ENCODE measurements at places on chromosomes 7 and 10.

DNA sequence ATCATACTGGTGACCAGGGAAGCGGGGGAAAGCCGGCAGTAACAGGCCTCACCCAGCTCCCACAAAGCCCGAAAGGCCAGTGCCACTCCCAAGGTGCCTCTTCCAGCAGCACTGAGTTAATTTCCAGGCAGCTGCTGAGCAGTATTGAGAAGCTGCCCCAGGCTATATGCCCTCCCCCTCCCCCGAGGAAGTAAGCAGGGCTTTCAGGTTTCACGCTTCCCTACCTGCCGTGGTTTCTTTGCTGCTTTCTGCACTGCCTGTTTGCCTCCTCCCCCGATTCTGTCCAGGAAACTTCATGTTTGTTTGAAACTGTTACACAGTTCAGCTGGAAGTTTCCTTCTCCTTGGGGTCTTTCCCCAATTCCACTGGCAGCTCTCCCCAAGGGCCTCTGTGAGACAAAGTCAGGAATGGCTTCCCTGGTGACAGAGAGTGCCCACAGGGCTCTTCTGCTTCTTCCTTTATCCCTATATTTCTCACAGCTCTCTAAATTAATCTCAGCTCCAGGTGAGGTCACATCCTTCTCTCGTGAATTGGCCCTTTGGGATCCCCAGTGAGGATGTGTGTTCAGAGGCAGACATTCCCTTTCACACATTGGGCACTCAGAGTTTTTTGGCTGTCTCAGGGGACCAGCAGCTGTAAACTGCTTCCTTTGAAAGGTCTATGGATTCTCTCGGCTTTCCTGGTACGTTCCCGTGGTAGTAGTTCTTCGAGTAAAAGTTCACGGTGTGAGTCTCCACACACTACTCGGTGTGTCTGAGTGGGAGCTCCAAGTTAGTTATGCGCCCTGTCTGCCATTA lies 19.4 kb downstream of the C1GALT1 start:
- no peak for DNase-seq

- DNase-seq: no peak
Observed at GRCh38 chr7:124033095-124033806, 384 bp upstream of the TMEM229A start.

- DNase-seq: no peak
Observed at GRCh38 chr7:19177269-19177668, 32.0 kb upstream of the FERD3L start.

DNA sequence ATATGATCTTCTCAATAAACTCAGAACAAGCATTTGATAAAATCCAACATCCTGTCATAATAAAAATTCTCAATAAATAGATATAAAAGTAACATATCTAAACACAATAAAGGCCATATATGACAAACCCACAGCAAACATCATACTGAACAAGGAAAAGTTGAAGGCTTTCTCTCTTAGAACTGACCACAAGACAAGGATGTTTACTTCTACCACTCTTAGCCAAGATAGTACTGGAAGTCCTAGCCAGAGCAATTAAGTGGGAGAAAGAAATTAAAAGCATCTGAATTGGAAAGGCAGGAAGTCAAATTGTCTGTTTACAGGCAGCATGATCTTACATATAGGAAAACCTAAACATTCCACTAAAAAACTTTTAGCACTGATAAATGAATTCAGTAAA lies 510.9 kb downstream of the ANKRD7 start:
- no peak for DNase-seq

- no peak for DNase-seq
Observed at GRCh38 chr7:113806633-113807327, 112.0 kb downstream of the PPP1R3A start.

DNA sequence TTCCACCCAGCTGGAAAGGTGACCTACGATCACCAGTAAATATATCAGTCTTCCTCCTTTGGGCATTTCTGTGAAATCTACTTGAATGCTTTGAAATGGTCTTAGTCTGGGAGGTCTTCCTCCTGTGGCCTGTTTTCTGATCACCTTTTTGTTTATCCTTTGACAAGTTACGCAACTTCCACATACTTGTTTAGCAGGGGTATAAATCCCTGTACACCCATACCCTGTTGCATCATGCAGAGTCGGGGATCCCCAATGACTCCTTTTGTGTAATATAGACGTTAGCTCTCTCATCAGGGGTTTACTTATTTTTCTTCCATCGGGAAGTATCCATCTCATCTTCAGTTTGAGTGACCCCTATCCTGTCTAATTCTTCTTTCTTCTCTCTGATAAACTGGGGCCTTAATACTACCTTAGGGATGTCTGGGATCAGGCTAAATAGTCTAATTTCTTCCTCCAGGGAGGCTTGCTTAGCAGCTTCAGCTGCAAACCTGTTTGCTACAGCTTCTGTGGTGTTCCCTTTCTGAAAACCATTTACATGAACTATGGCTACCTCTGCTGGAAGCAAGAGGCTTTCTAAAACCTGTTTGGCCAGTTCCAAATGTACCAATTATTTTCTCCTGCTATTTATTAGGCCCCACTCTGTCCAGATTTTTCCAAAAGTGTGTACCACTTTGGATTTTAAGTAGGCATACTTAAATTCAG lies 25.8 kb downstream of the MAPK8 start:
- DNase-seq: no peak

DNA sequence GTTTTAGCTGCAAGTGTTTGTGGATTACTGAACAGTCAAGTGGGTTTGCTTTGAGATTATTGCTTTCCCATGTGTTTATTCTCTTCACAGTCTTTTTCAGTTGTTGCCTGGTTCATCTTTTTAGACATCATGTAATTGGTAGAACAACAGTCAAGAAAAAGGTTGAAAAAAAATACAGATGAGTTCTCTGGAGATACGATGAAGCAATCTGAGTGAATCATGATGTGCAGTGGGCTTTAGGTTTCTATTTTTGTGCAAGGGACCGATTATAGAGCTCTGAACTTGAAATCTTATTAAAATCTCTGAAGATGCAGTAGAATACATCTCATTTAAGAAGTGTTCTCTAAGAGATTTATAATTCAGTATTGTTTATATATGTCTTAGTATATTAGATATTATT lies 145.7 kb downstream of the SDK1 start:
- DNase-seq: no peak

- no peak for DNase-seq
Observed at GRCh38 chr7:69919426-69920111, 321.3 kb downstream of the AUTS2 start.

DNA sequence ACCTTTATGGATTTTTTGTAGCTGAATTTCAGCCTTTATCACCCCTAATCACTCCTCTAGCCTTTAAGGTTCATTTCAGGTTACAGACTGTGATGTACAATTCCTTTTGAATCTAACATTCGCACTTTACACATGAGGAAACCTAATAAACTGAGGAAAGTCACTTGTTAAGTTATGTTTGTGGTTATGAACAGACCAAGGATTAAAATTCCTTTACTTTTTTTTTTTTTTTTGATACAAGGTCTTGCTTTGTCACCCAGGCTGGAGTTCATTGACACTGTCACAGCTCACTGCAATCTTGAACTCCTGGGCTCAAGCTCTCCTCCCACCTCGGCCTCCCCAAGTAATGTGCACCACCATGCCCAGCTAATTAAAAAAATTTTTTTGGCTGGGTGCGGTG lies 3.6 kb downstream of the MCU start:
- DNase-seq: no peak

DNA sequence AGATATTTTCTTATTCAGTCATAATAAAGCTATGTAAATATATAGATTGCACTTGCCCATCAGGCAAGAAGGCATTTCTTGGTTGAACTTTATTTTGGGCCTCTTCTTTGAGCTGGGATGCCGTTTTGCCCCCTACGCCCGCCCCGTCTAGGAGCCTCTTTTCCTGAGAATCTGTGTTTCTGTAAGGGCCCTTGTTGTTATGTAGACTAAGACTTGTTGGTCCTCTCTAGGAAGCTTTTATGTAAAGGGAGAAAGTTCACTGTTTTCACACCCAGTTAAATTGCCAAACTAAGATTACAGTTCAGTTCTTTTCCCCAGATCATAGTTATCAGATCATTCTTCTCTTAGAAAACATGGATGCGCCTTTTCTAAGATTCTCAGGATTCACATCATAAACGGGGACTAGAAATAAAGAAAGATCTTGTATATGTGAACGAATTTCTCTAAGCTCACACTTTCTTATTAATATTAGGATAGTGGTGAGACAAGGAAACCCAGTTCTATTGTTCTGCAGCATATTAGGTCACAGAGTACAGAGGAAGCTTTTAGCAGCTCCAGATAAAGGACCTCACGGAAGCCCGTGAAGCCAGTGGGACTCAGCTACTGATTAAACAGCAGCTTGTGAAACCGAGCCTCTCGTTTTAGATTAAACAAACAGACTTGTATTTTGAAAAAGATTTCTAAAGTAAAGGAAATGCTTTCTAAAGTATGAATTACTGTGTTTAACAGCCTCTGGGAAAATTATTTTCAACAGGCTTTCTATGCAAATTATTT lies 3.8 kb downstream of the LMTK2 start:
- no peak for DNase-seq

DNA sequence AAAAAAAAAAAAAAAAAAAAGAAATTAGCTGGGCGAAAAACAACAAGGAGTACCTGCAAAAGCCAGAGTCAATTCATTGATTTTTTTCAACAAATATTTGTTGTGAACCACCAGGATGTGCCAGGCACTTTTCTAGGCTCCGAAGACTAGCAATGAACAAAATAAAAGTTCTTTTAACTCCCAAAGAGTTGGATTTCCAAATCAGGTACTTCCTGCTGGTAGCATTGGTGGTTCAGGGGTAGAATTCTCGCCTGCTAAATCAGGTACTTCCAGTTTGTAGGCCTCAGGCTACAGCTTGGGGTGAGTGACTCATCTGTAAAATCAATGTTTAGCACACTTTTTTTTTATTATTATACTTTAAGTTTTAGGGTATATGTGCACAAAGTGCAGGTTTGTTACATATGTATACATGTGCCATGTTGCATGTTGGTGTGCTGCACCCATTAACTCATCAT lies 10.9 kb downstream of the PPA1 start:
- no peak for DNase-seq

DNA sequence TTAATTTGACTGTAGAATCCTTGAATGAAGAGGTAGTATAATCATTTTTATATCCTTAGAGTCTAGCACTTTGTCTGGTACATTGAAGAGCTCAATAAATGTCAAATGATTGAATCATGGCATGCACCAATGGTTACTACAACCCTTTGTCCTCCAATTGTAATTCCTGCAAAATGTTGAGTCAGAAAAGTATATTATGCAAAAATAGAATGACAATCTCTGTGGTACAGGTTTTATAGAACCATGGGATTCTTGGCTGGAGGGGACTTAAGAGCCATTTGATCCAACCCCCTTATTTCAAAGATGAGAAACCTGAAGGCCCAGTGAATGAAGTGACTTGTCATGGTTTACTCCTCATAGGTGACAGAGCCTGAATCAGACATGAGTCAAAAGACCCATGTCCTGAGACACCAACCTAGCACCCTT lies 30.9 kb upstream of the SMKR1 start:
- no peak for DNase-seq

DNA sequence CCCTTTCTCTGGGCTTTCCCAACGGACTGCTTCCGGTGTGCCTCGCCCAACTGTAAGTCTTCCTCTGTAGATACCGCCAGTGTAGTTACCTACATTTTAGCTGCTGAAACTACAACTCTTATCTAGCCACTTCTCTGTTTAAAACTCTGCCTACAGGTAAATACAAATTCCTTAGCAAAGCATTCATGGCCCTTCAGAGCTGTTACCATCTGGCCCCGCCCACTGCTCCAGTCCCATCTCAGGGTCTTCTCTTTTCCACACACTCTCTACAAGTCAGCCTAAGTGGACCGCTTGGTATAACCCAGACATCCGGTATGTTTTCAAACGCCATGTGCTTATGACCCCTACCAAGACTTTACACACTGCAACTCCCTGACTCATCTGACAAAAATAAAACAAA lies 41.0 kb upstream of the LAMB4 start:
- DNase-seq: no peak

DNA sequence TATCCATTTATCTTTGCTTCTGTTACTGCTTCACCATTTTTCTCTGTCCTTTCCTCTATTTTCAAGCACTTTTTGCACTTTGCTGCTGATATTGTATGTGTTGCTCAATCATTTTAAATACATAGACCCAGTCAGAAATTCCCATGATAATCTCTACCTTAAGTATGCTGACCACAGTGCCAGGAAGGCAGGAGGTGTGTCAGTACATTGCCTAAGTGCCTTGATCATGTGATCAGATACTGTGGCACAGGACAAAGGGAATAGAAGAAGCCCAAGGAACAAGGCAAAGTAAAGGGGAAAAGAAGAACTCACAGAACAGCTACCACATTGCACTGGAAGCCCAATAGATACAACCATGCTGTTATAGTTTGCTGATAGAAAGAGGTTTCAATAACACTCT lies 53.7 kb upstream of the CD36 start:
- no peak for DNase-seq

DNA sequence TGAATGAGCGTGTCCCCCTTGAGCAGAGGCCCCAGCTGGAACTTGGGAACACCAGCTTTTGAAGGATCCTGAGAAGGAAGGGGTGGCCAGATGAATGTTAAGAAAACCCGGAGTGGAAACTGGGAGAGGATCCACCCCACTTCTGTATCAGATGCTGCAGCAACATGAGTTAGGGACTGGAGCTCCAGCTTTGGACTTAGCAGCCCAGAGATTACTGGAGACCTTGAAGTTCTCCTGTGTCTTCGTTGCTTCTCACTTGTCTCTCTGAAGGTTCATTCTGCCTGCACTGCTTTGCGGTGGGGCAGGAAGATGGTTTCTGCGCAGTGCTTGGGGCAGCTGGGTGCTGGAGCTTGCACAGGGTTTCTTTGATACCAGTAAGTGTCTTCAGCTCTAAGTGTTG lies 9.3 kb downstream of the TMEM248 start:
- no peak for DNase-seq

- no peak for DNase-seq
Observed at GRCh38 chr7:12949060-12949931, 261.9 kb downstream of the ARL4A start.

GRCh38 chr7:12584930-12585329 lies 14.4 kb downstream of the SCIN start:
- DNase-seq: no peak

GRCh38 chr7:111744501-111745155 lies 182.3 kb upstream of the IMMP2L start:
- DNase-seq: no peak

DNA sequence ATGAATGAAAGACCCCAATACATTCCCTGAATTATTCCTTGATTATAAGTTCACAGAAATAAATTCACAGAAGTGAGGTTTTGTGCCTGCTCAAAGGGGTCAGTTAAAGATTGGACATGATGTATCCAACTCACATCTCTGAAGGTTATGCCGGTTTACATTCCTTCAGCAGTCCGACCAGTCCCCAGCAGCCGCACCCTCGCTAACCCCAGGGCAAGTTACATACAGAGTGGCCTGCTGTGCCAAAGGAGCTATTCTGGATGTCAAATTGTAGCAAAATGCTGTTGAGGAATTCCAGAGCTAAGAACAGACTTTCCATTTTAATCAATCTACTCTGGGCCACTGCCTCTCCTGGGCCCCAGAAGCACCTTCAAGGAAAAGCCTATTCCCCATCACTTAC lies 20.3 kb downstream of the PSAP start:
- no peak for DNase-seq

DNA sequence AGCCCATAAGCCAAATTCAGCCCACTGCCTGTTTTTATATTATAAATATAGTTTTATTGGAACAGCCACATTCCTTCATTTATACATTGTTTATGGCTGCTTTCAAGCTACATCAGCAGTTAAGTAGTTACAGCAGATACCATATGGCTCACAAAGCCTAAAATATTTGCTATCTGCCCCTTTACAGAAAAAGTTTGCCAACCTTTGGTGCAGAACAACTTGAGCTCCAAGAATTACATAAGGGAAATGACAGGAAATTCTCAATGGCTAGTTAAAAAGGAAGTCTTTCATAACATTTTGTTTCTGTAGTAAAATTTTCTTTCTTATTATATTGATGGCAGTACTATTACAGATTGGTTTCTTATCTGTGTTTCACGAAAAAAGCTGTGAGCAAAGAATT lies 59.3 kb downstream of the COL28A1 start:
- no peak for DNase-seq

Measured in activated CD4-positive, alpha-beta T cell treated with anti-CD3 and anti-CD28 coated beads for 1 hour (primary cell).